Hematopoietic multipotent progenitor cell (in vitro differentiated cells): ENCODE measurements at places on chromosomes 2 and 18. TPM values are rescaled to one million over a fixed set of nuclear protein-coding genes. Genes with fewer than 3 reads are reported as not detected.

- no peak for DNase-seq
These were observed 960.9 kb downstream of the SOCS6 start for GRCh38 chr18:71249791-71250190.

Gene CFAP53
- total RNA-seq, result 0.27 TPM

GRCh38 chr2:109200616-109201464, 71.8 kb downstream of the SH3RF3 start:
- DNase-seq, result no peak

DNA sequence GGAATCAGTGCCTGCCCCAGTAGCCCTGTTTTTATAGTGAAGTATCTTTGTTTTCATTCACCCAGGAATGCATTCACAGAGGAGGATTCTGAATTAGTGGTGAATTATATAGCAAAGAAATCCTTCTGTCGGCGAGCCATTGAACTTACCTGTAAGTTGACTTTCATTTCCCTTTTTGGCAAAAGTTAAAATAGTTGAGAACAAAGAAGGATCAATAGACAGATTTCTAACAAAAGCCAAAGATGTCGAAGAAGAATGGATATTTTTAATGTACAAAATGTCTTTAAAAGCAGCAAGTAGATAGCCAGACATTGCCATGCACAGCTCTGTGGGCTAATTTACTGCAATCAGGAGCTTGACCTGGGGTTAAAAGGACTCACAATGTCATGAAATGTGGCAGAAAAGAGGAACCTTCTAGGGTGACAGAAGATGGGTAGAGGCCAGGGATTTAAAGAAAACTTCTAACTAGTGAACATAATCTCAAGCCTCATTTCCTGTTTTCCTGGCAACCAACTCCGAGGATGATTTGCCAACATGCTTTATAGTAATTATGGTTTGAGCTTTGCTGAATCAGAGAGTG, 53.8 kb upstream of the TMEM87B start:
- DNase-seq, result peak; percentile 59

- no peak for DNase-seq
These were observed 99.0 kb downstream of the SNTG2 start for GRCh38 chr2:1049691-1050090.

Gene ELMOD3
- 10.5 TPM for total RNA-seq

Gene CIDEA
- total RNA-seq, result not detected

- DNase-seq, result no peak
These were observed 71.8 kb upstream of the LRATD1 start for GRCh38 chr2:14560716-14561115.

GRCh38 chr2:230267059-230267458, 41.5 kb downstream of the SP140 start:
- DNase-seq, result no peak
